ENCODE measurements at places on chromosomes 3 and 15.

- DNase-seq = no peak
Observed at GRCh38 chr3:174737966-174738365, 121.2 kb upstream of the NAALADL2 start.

- DNase-seq = peak; percentile 78
Observed at GRCh38 chr3:175149675-175150074, 290.5 kb downstream of the NAALADL2 start.

DNA sequence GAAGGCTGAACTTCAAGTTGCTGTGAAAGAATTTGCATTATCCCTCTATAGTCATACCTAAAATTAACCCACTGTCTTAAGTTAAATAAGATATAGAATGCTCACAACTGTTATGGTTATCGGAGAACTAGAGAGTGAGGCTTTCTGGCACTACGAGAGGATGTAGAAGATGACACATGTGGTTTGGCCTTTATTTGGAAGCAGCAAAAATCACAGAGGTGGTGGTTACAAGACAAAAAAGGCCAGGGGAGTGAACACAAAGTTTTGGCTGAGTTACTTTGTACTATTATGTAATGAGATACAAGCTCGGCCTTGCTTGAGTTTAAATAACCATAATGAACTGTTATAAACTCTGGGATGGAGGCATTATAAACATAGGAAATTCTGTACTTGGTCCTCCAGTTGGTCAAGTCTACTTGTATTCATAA lies 78.3 kb upstream of the ICE2 start:
- no peak for DNase-seq

- no peak for DNase-seq
Observed at GRCh38 chr15:74127954-74128784, 2.2 kb upstream of the ISLR2 start.

DNA sequence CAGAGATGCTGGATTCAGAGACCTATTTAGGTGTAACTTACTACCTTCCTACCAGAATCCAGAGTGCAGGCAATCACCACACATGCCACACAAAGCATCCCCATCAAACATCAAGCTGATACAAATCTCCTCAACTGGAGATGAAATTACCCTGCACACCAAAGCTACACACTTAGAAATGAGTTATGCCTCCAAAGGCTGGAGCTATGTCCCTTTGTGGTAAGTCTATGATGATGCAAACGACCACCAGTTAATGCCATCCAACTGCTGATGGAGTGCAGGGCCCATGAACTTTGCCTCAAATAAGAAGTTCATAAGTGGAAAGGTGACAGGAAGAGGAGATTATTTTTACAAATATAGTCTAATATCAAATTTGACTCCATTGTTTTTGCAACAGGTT lies 38.1 kb downstream of the PDZRN3 start:
- no peak for DNase-seq

DNA sequence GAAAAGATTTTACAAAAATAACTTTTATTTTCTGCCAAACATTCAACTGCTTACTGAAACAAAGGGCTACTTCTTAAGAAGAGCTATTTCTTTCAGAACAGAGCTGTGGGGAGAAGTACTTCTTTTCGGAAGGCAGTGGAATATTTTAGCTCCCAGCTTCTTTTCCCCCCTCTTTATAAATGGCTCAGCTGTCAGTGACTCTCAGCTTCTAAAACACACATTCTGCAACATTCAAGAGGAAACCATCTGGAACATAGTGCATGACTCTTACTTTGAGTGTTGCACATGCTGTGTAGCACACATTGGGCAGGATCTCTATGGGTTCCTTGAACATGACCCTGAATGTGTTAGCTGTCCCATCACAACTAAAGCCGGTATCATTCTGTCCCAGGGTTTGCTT lies 7.0 kb upstream of the C15orf40 start:
- no peak for DNase-seq

- no peak for DNase-seq
Observed at GRCh38 chr3:115835946-115836345, 212.6 kb downstream of the GAP43 start.

DNA sequence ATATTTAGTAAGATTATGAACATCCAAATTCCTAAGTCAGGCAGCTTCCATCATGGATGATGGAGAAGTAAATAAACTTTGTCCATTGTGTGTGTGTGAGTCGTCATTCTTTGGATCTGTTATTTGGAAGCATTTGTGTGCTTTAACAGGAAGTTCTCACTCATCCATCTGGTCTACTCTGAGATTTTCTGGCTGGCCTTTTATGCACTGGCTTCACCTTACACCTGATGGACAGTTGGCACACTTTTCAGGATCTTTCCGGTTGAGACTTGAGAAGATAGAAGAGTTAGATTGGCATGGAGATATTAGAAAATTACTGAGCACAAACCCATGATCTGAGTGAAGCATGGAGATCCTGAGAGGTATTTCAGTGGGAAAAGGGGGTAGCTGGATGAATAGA lies 12.6 kb downstream of the SYNPR start:
- no peak for DNase-seq

Data from NCI-H187 (cell line).